ENCODE measurements at places on chromosomes 16 and 17. TPM values are rescaled to one million over a fixed set of nuclear protein-coding genes. Genes with fewer than 3 reads are reported as not detected.

SLC5A10 gene
- total RNA-seq: not detected

KRTAP2-1 gene
- not detected for total RNA-seq

CCL3 gene
- total RNA-seq: not detected

PRRT2 gene
- 19.2 TPM for total RNA-seq

ABCC11 gene
- total RNA-seq: 1.5 TPM

OTOP3 gene
- not detected for total RNA-seq

GNGT2 gene
- total RNA-seq: not detected

CPPED1 gene
- total RNA-seq: 61.0 TPM

PLD2 gene
- 29.5 TPM for total RNA-seq

KLHL10 gene
- 6.5 TPM for total RNA-seq

NARF gene
- 38.4 TPM for total RNA-seq

NGFR gene
- 34.4 TPM for total RNA-seq

PKMYT1 gene
- total RNA-seq: 25.5 TPM

GAS2L2 gene
- total RNA-seq: not detected

NATD1 gene
- 26.3 TPM for total RNA-seq

Measured in prostate gland (tissue), 2 donors.